ENCODE measurements at places on chromosomes 2 and 18. TPM values are rescaled to one million over a fixed set of nuclear protein-coding genes. Genes with fewer than 3 reads are reported as not detected.

DNA sequence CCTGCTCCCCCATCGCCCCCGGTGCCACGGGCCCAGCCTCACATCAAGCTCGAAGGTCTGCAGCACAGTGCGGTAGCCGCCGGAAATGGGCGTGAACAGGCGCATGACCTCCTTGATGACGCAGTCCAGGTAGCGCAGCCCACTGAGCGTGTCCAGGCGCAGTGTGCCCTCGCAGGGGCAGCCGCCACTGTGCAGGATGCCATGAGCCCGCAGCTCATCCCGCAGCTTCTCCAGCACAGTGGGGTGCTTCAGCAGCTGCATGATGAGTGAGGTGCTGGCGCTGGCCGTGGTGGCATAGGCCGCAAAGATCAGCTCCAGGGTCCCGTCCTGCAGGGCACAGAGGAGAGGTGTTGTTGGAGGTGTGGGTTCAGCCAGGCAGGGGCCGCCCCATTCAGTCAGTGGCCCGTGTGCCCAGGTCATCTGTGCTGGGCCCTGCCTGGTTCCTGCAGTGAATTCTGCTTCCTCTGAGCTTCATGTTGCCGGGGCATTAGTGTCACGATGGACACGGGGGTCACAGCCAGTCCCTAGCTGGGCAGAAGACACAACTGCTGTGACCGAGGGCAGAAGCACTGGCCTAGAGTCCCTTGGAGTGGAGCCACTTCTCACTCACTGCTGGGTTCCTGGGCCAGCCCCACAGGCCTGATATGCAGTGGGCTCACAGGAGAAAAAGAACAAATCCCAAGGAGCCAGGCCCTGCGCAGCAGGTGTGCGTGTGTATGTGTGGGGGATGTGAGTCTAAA lies 14.5 kb downstream of the CYP26B1 start:
- H3K4me3 ChIP-seq = no peak overlapping the region
- no peaks in the 10 kb centered on the region for H3K27me3 ChIP-seq
- DNase-seq = no peak
- no peaks in the 10 kb centered on the region for H3K4me1 ChIP-seq

GRCh38 chr2:226716126-226716525 lies 83.5 kb downstream of the IRS1 start:
- H3K27me3 ChIP-seq = no peaks in the 10 kb centered on the region
- no peak overlapping the region for H3K27ac ChIP-seq
- H3K4me3 ChIP-seq = no peak overlapping the region

Gene OSR1
- polyA plus RNA-seq = not detected

- no peaks in the 10 kb centered on the region for H3K27me3 ChIP-seq
- H3K27ac ChIP-seq = peak overlapping the region; percentile 29
- DNase-seq = no peak
Observed at GRCh38 chr2:174248998-174249592, 763 bp upstream of the OLA1 start.

DNA sequence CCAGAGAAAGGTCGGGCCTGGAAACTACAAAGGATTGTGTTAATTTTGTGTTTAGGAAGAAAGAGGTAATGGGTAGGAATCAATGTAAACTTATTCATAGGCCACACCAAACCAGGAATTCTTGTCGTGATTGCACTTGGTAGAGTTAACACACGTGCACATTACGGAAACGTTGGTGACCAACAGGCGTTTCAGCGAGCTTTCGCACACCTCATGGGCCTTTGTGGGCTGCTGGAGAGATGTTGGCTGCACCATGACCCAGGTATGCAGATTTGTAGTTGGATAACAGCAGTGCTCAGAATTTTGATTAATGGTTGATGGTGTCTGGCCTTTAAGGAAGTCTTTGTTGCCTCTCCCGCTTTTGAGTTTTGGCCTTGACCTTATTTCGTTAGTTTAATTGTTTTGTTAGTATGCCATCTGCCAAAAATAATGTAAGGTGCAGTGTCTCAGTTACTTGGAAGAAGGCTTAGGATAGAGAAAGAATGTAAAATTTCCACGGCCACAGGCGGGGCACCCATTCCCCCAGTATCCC lies 1.9 kb downstream of the ZNF236 start:
- no peak overlapping the region for H3K4me3 ChIP-seq
- no peaks in the 10 kb centered on the region for H3K36me3 ChIP-seq
- no peak for DNase-seq
- H3K4me1 ChIP-seq = peaks cover 32% of the 10 kb centered on the region
- H3K27ac ChIP-seq = no peak overlapping the region
- no peaks in the 10 kb centered on the region for H3K27me3 ChIP-seq

DNA sequence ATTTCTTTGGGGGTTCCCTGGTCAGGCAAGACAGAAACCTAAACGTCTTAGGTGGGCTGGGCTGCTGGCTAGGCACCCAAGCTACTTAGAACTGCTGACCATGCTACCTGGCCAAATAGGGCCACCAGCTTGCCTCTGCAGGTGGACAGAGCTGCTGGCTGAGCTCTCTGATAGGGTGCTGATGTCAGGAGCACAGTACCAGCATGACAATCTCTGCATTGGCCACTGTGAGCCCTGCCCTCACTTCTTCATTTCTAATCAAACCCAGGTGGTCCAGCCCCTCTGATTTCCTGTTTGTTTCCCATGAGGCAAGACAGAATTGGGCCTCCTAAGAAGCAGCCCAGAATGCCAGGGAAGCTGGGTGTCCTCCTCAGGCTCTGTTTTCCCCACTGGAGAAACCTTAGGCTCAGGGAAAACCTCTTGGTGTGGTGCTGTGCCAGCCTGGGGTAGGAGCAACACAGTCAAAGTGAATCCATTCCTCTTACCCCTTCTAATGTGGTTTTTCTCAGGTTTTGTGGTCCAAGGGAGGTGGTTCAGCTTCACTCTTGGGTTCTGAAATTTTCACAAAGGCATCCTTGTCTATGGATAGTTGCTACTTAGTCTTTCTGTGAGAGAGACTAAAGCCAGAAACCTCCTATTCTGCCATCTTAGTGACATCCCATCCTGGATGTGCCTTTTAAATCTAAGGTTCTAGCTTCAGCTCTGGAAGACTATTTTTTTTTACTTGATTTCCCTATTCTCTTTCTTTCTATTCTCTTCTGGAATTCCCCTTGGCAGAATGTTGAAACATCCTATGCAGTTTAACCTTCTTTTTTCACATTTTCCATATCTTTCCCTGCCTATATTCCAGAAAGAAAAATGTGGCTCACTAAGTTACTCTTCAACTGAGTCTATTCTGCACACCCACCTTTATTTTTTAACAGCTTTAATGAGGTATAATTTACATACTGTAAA lies 15.2 kb downstream of the SP100 start:
- peaks cover 24% of the 10 kb centered on the region for H3K36me3 ChIP-seq
- no peaks in the 10 kb centered on the region for H3K27me3 ChIP-seq
- H3K4me1 ChIP-seq = peaks cover 15% of the 10 kb centered on the region
- no peak for DNase-seq
- H3K4me3 ChIP-seq = no peak overlapping the region

Gene LIPG
- not detected for polyA plus RNA-seq

- no peak overlapping the region for H3K27ac ChIP-seq
- H3K36me3 ChIP-seq = peaks cover 9% of the 10 kb centered on the region
- no peaks in the 10 kb centered on the region for H3K4me1 ChIP-seq
- H3K4me3 ChIP-seq = no peak overlapping the region
Observed at GRCh38 chr2:168705534-168706470, 96.6 kb upstream of the NOSTRIN start.

Gene FBXO15
- not detected for polyA plus RNA-seq

DNA sequence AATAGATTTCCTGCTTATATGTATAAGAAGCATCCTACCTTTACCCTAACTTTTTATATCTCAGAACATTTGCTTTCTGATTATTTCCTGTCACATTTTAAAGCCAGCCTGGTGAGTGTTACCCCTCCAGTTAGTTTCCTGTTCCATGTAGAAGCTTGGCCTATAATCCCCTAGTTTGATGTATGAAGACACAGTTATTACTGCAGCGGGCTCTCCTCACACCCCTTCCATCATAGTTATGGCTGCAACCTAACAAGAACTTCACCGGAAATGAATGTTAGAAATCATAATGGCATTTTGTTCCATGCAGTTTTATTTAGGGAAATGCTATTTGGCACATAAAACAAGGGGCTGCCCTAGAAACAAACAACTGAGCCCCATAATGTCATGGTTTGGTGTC lies 400.2 kb upstream of the SETBP1 start:
- H3K36me3 ChIP-seq = no peaks in the 10 kb centered on the region
- H3K27me3 ChIP-seq = no peaks in the 10 kb centered on the region
- H3K4me3 ChIP-seq = no peak overlapping the region
- H3K27ac ChIP-seq = no peak overlapping the region
- H3K4me1 ChIP-seq = no peaks in the 10 kb centered on the region

- H3K36me3 ChIP-seq = no peaks in the 10 kb centered on the region
- H3K27ac ChIP-seq = no peak overlapping the region
- no peaks in the 10 kb centered on the region for H3K4me1 ChIP-seq
- H3K27me3 ChIP-seq = no peaks in the 10 kb centered on the region
Observed at GRCh38 chr2:88885679-88886416, 194.4 kb downstream of the RPIA start.

GRCh38 chr2:77520641-77521547 lies 1.3 kb downstream of the LRRTM4 start:
- no peak overlapping the region for H3K27ac ChIP-seq
- no peak for DNase-seq
- H3K27me3 ChIP-seq = no peaks in the 10 kb centered on the region

DNA sequence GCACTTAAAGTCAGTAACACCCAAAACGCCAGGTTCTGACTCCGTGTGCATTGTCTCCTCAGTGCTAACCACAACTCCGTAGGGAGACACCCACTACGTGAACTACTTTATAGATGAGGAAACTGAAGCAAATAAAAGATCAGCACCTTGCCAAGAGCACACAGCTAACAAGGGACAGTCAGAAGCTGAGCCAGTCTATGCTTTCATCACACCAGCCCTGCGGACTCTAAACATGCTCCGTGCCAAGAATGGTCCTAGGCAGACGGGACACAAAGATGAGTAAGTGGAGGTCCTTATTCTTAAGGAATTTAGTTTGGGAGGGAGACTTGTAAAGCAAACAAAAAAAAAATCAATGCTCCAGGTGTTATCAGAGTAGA lies 9.6 kb downstream of the MBOAT2 start:
- H3K4me1 ChIP-seq = peaks cover 18% of the 10 kb centered on the region
- no peaks in the 10 kb centered on the region for H3K27me3 ChIP-seq
- DNase-seq = no peak
- H3K36me3 ChIP-seq = no peaks in the 10 kb centered on the region
- no peak overlapping the region for H3K4me3 ChIP-seq

GRCh38 chr2:228613133-228613850 lies 431.8 kb upstream of the SPHKAP start:
- H3K4me1 ChIP-seq = no peaks in the 10 kb centered on the region
- DNase-seq = no peak
- no peak overlapping the region for H3K27ac ChIP-seq
- no peaks in the 10 kb centered on the region for H3K27me3 ChIP-seq
- H3K4me3 ChIP-seq = no peak overlapping the region

Gene INHBB
- not detected for polyA plus RNA-seq

GRCh38 chr2:48362515-48362914 lies 167.4 kb upstream of the STON1 start:
- H3K36me3 ChIP-seq = peaks cover 75% of the 10 kb centered on the region
- H3K4me1 ChIP-seq = no peaks in the 10 kb centered on the region

- no peak overlapping the region for H3K27ac ChIP-seq
- no peak for DNase-seq
- no peaks in the 10 kb centered on the region for H3K27me3 ChIP-seq
- H3K4me3 ChIP-seq = no peak overlapping the region
- no peaks in the 10 kb centered on the region for H3K36me3 ChIP-seq
Observed at GRCh38 chr2:216838151-216838550, 21.7 kb downstream of the TNP1 start.

GRCh38 chr2:223113161-223113560 lies 61.2 kb downstream of the KCNE4 start:
- H3K4me3 ChIP-seq = no peak overlapping the region
- DNase-seq = no peak
- no peak overlapping the region for H3K27ac ChIP-seq
- no peaks in the 10 kb centered on the region for H3K27me3 ChIP-seq
- no peaks in the 10 kb centered on the region for H3K36me3 ChIP-seq

Gene MOCOS
- 0.05 TPM for polyA plus RNA-seq

Gene CCDC195
- not detected for polyA plus RNA-seq

Gene ZNF892
- polyA plus RNA-seq = 0.23 TPM

DNA sequence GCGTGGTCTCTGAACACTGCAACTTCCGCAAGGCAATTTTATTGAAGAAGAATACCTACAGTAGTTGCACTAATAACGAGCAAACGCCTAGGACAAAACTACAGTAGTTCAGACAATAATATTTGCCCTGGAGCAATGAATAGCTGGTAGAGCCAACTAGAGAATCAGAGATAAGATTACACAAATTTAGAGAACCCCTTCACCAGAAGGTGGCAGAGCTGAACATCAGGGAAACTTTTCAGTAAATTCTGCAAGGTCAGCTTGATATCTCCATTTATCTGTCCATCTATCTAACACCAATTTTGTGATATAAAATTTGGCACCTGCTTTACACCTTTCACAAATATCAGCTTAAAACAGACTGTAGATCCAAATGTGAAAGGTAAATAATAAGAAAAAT lies 43.8 kb downstream of the CDH19 start:
- DNase-seq = peak; percentile 3
- no peaks in the 10 kb centered on the region for H3K4me1 ChIP-seq
- no peaks in the 10 kb centered on the region for H3K27me3 ChIP-seq
- no peaks in the 10 kb centered on the region for H3K36me3 ChIP-seq
- no peak overlapping the region for H3K27ac ChIP-seq
- H3K4me3 ChIP-seq = no peak overlapping the region

- no peaks in the 10 kb centered on the region for H3K27me3 ChIP-seq
- no peak overlapping the region for H3K4me3 ChIP-seq
- DNase-seq = peak; percentile 80
- peaks cover 46% of the 10 kb centered on the region for H3K4me1 ChIP-seq
- H3K27ac ChIP-seq = peak overlapping the region; percentile 73
Observed at GRCh38 chr18:44507729-44508325, 172.9 kb upstream of the SETBP1 start.

- H3K4me1 ChIP-seq = no peaks in the 10 kb centered on the region
- no peak for DNase-seq
- no peaks in the 10 kb centered on the region for H3K27me3 ChIP-seq
Observed at GRCh38 chr2:26911911-26912861, 58.3 kb upstream of the MAPRE3 start.

DNA sequence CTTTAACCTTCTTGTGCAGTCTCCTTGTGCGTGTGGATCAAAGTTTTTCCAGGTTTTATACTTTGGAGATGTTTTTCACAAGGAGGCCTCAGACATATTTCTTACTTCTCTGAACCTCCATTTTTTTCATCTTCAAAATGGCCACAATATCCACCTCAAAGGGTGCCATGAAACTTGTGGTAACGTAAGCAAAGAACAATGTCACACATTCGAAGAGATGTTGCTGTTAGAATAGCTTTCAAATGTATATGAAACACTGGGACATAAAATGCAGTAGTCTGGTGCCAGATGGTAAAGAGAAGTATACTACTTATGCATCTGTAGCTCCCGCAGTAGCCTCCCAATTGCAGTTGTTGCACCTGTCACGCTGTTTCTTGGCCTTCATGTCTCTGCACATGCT lies 2.6 kb upstream of the KRCC1 start:
- no peak overlapping the region for H3K27ac ChIP-seq
- H3K36me3 ChIP-seq = no peaks in the 10 kb centered on the region
- H3K4me3 ChIP-seq = no peak overlapping the region
- DNase-seq = no peak
- peaks cover 25% of the 10 kb centered on the region for H3K4me1 ChIP-seq

Data from CD14-positive monocyte (primary cell).